Breast epithelium (tissue), 4 donors: ENCODE measurements at places on chromosomes 1 and 21. TPM values are rescaled to one million over a fixed set of nuclear protein-coding genes. Genes with fewer than 3 reads are reported as not detected.
A peak's percentile ranks its signal among the peaks of the same experiment; 100 is the strongest.

The GUCA2B gene
- not detected for total RNA-seq

The CR1 gene
- 2.0 TPM for total RNA-seq

The NUAK2 gene
- 0.98 TPM for total RNA-seq

DNA sequence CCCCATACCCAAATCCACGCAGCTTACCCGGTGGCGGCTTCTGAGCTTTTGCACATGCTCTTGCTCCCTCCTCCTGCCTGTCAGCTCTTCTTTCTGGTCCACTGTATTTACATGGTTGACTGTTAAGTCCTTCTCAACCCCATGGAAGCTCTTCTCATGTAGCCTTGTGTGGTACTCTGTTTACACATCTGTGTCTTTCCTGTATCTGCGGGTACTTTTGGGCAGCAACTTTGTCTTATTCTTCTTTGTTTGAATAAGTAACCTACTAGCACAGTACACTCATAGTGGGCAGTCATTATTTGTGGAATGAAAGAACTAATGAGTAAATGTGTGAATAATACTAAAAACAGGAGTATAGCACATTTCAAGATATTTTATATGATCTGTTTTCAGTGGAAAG lies 88.5 kb upstream of the GPR88 start:
- DNase-seq: no peak

DNA sequence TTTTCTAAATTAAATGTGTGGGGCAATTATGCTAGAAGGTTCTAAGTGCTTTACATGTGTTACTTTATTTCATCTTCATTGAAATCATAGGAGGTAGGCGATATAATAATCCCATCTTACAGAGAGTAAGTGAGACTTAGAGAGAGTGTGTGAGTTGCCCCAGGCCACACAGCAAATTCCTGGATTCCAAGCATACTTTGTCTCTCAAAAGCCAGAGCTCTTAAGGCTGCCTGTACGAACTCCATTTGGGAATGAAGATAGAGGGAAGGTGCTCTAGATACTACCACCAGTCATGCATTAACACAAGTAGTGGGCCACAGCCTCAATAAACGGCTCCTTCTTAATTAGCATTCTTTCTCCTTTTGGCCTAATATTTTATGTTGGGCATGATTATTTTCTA lies 170.1 kb downstream of the SIPA1L2 start:
- no peak for DNase-seq

GRCh38 chr1:100927276-100927675 lies 31.4 kb downstream of the SLC30A7 start:
- DNase-seq: no peak

- peak; percentile 80 for DNase-seq
Observed at GRCh38 chr21:42056996-42057689, 14.0 kb upstream of the UMODL1 start.

DNA sequence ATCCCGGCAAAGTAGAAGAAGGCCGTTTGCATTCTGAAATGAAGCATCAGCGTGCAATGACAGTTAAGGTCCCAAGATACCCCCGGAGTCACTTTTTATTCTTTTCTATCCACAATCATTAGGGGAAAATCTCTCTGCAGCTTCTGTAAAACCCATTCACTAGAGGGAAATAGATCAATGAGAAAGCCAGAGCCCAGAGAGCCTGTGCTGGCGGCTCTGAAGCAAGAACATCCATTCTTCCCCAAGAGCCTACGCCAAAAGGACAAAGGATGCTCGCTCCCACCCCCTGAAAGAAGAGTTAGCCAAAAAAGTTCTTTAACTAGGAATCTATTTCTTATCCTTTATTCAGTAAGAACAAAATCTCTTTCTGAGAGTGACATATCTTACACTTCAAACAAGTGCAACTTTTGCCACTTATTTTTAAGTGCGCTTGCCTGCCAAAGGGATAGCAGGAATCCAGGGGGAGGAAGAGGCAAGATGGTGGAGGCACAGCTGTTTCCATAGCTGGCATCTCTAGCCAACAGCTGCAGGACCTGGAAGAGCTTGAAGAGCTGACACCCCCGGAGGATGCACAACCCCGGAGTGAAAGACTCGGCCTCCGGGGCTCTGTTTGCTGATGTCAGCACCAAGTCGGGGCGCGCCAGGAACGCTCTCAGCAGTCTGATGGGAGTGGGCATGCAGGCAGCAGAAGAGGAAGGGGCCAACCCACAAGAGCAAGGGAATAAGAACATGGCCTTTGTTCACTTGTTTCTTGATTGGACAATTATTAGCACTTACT lies 68.7 kb downstream of the KCNN3 start:
- no peak for DNase-seq

- DNase-seq: no peak
Observed at GRCh38 chr1:165114022-165114888, 242.3 kb downstream of the LMX1A start.

- no peak for DNase-seq
Observed at GRCh38 chr1:183578856-183579255, 11.4 kb downstream of the NCF2 start.

DNA sequence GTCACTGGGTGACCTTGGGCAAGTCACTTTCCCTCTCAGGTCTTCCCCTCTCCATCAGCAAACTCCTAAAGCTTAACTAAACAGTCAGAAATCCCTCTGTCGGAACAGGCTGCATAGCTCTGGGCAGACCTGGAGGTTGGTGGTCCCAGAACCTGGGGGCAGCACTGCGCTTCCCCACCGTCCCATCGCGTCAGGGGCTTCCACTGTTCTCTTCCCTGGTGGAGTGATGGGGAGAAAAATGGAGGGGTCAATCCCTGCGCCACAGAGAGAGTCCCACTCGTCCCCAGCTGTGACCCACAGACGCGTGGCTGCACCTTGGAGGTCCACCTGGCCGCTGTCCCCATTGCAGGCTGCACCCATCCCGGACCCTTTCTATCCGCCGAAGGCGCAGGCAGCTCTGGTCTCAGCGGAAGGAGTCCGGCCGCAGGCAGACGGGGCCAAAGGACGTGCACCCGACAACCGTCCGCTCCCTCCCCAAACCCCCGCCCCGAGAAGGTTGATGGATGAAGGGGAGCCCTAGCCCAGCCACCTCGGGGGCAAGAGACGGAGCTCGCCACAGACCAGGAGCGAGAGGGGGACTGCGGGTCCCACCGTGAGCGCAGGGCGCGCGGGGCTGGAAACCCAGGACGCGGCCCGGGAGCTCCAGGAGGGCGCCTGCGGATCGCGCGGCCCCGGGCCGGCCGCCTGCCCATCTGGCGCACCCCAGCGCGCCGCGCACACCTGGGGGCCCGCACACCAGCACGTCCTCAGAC lies 588 bp upstream of the WNT3A start:
- DNase-seq: peak; percentile 40

DNA sequence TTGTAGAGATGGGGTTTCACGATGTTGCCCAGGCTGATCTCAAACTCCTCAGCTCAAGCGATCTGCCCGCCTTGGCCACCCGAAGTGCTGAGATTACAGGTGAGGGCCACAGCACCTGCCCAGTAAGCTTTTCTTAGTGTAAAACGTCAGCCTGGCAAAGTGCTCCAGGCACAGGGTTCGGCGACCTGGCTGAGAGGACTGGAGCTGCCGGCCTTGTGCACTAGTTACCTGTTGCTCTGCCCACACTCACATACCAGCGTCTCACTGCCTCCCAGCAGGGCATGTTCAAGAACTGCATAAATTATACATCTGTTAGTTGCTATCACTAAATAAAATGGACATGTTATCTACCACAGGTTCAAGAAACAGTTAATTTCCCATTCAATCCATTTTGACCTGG lies 55.2 kb downstream of the DEGS1 start:
- DNase-seq: no peak

- DNase-seq: peak; percentile 82
Observed at GRCh38 chr1:2548068-2548589, 8.0 kb upstream of the TNFRSF14 start.

DNA sequence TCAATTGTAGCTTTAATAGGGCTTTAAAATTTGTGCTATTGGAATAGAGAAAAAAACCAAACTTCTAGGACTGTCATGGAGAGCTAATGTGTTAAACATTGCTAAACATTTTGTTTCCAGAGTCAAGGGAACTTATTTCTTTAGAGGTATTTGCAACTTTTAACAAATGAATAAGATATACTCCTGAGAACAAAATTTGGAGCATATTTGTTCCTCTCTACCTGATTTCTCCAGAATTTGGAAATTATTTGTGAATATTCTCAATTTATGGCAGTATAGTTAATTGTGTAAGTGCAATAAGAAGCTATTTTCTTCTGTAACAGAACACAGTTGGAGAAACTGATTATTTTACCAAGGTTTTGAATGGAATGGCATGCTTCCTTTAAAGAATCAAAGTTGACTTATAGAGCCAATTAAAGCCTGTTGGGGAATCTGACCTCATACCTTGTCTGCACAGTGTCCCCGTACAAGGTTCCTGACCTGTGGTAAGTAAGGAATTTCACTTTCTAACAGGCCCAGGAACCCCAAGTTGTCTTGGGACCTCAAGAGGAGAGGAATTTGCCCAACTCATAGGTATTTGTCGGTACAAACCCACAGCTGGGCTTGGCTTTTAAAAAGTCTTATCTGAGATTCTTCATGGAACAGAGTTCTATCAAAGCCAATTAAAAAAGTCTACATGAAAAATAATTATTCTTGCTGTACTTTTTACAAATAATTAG lies 72.6 kb upstream of the CSF1 start:
- no peak for DNase-seq

DNA sequence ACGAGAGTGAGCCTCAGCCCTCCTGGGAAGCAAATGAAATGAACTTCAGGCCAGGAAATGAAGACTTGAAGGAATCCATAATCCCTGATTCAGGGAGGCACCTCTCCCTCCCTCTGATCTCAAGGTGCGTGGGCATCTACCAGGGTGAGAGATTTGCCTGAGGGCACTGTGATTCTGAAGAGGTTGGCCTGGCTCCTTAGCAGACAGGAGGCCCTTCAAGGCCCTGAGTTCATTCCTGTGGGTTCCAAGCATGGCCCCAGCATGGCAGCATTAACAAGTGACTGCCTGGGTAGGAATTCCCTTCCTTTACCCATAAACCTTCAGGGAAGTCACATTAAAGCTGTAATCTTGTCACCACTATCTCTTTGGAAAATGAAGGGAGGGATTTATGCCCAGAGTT lies 29.8 kb upstream of the IFNGR2 start:
- DNase-seq: no peak

DNA sequence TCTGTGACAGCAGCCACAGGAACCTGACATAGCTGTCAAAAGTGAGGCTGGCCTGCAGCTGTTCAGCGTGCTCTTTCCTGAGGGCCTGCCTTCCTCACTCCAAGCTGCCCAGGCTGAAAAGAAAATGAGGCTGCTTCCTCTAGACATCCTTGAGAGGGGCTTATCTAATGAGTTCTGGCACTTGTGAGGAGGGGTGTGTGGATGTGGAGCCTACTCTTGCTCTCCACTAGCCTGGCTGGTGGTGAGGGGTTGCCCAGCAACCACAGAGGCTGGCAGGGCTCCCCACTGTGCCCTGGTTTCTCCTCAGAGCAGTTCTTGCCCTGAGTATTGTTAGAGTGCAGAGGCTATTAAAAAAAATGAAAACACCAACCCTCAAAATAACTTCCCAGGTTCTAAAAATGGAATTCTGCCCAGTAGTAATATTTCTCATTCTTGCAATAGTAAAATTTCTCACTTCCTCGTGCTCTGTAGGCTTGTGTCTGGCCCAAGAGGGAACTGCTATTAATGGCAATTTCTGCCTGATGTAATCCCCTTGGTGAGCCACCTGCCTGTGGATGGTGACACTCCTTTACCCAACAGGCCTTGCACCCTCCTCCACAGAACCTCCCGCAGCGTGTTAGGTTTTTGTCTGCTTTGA lies 52.6 kb upstream of the EPS8L3 start:
- DNase-seq: no peak

DNA sequence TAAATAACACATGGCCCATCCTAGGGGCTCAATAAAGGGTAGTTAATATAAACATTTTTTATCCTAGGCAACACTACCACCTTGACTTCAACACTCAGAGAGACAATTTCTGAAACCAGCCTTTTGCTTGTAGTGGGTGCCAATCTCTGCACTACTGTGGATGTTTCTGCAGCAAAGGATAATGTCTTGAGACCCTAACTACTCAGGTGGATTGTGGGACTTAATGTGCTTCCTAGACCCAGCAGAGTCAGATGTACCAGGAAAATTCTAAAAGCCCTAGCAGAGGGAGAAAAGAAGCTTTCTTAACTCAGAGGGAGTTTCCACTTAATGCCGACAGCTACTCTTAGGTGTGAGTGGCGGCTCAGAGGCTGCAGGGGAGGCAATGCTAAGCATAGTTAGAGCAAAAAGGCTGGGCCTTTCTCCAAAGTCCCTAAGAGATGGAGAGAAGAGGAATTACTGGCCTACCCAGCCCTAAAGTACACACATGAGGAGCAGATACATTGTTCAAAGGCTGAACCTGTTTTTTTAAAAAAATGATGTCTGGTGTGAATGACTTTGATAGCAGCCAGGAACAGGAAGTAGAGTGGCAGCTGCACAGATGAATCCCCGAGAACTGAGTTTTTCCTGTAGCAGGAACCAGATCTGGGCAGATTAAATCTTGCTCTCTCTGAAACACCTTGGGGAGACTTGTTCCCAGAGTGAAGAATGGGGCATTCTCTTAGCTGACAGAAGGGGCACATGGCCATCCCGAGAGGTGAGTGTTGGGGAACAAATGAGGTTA lies 33.5 kb upstream of the ABCD3 start:
- no peak for DNase-seq

- DNase-seq: no peak
Observed at GRCh38 chr1:60463146-60463545, 389.6 kb upstream of the C1orf87 start.

GRCh38 chr1:176696109-176696508 lies 233.1 kb downstream of the PAPPA2 start:
- no peak for DNase-seq

DNA sequence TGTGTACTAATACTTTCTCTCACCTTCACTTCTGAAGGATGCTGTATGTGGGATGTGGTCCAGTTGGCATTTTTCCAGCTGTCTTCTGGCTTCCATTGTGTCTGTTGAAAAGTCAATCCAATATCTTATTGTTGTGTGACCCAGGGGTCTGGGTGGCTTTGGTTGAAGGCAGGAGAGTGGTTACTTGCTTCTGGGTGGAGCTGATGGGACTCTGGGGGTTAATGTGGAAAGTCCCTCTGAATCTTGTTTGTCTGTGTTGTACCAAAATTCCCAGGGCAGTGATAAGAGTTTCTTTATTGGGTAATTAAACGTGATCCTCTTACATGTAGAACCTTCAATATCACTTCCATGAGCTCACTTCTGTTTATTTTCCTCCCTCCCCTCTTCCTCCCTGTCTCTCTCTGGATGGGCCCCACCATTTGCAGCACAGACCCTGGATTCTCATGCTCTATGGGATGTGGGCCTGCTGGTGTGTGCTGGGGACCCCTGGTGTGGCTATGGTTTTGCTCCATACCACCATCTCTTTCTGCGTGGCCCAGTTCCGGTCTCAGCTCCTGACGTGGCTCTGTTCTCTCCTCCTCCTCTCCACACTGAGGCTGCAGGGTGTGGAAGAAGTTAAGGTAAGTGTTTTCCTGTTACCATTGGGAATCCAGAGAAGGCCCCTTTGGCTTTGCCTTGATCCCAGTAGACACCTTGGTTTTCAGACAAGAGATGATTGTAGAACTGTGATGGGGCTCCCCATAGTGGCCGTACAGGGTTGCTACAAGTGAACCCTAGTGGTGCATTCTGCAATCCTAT lies 71.5 kb downstream of the HHAT start:
- peak; percentile 52 for DNase-seq

DNA sequence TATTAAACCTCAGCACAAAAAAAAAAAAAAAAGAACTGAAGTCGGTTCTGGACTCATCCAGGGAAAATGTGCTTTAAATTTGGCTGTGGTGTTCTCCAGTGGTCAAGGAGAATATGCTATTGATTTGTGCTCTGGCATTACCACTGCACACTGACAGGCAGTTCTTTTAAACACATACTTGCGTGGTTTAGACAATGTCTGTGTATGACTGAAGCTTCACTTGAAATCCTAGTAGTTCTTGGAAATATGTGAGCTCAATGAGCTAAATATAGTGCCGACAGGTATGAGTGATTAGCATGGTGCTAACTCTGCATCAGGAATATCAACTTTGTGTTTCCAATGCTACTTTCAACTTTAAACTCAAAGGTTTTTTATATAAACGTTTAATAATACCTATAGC lies 415.6 kb downstream of the SMYD3 start:
- no peak for DNase-seq
